ENCODE measurements at places on chromosomes 6 and 20. TPM values are rescaled to one million over a fixed set of nuclear protein-coding genes. Genes with fewer than 3 reads are reported as not detected.

DNA sequence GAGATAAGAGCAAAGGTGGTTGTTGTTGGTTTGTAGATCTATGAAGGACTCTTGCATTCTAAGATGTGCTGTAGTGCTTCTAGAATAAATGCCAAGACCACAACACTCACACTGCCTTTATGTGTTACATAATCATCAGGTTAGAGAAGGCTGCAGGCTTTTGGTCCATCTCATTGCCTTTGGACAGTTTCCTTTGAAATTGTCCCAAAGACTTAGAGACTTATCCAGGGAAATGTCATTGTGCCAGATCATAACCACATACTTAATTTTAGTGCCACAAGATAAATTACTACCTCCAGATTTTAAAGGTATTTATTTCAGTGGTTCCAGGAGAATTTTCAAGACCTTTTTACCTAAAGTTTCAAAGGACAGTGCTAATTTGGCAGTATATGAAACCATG is 666.6 kb upstream of the CITED2 start:
- DNase-seq: no peak

GRCh38 chr6:112007805-112008204 is 46.1 kb upstream of the CCN6 start:
- no peak for DNase-seq

DNA sequence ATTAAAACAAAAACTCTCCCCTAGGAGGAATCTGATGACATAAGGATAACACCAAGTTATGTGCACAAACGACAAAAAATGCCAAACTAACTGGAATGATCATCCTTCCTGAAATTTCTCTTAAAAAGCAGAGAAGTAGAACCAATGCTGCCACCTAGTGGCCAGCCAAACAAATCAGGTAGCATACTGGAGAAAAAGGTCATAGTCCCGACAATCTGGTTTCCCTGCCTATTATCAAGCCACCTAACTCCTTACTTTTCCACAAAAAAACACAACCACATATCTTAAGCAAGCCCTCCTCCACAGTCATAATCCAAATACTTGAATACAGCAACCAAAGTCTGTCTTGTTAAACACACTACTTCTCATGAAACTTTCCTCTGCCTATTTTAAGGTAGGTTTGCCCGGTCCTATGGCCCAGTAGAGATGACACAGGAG is 5.3 kb downstream of the OARD1 start:
- peak; percentile 86 for DNase-seq

GRCh38 chr6:116764961-116765841 is at the start of gene FAM162B:
Gene FAM162B, minus strand, starts transcription at chr6:116765719. Its CDS starts 143 bp downstream, at chr6:116765576.
- no peak for DNase-seq

- no peak for DNase-seq
Observed at GRCh38 chr6:8831366-8832152, 396.2 kb upstream of the SLC35B3 start.

GRCh38 chr20:6311841-6312655 is 189.2 kb upstream of the FERMT1 start:
- no peak for DNase-seq

DNA sequence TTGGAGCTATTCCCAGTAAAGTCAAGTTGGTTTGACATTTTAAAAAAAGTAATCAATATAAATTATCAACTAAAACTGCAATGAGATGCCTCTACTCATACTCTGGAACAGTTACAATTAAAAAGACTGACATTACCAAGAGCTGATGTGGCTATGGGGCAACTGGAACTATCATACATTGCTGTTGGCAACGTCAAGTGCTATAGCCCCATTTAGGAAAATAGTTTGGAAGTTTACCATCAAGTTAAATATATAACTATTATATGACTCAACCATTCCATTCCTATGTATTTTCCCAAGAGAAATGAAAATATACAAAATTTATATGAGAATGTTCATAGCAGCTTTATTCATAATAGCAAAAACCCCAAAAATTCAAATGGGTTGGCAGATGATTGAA is 111.4 kb upstream of the HDGFL1 start:
- no peak for DNase-seq

MYBL2 gene
- 191 TPM for total RNA-seq

HLA-DRB1 gene
- total RNA-seq: not detected

GINM1 gene
- 32.6 TPM for total RNA-seq

DNA sequence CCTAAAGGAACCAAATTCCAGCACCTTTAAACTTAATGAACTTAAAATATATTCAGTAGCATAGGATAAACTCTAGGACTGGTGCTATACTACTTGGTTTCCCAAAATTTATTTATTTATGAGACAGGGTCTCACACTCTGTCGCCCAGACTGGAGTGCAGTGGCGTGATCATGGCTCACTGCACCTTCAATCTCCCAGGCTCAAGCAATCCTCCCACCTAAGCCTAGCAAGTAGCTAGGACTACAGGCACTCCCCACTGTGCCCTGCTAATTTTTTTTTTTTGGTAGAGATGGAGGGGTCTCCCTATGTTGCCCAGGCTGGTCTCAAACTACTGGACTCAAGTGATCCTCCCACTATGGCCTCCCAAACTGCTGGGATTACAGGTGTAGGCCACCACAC is 21.4 kb downstream of the EIF2S2 start:
- no peak for DNase-seq

- DNase-seq: no peak
Observed at GRCh38 chr6:162710419-162710818, 17.1 kb downstream of the PRKN start.

DNA sequence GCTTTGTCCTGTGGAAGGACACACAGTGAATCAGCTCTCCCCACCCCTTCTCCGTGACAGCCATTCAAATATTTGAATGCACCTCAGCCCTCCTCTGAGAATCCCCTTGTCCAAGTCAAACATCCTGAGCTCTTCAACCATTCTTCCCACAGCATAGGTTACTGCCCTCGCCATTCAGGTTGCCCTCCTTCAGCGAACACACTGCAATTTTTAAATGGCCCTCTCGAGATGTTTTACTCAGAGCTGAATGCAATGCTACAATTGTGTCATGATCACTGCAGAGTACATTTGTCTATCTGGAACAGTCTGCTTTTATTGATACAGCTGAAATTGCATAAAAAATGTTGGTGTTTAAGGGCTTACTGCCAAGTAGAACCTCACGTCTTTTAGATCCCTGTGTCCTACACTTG is 48.9 kb downstream of the SLC2A12 start:
- no peak for DNase-seq

TPD52L2 gene
- total RNA-seq: 105 TPM

- no peak for DNase-seq
Observed at GRCh38 chr20:2767768-2768631, 32.4 kb downstream of the CPXM1 start.

DNA sequence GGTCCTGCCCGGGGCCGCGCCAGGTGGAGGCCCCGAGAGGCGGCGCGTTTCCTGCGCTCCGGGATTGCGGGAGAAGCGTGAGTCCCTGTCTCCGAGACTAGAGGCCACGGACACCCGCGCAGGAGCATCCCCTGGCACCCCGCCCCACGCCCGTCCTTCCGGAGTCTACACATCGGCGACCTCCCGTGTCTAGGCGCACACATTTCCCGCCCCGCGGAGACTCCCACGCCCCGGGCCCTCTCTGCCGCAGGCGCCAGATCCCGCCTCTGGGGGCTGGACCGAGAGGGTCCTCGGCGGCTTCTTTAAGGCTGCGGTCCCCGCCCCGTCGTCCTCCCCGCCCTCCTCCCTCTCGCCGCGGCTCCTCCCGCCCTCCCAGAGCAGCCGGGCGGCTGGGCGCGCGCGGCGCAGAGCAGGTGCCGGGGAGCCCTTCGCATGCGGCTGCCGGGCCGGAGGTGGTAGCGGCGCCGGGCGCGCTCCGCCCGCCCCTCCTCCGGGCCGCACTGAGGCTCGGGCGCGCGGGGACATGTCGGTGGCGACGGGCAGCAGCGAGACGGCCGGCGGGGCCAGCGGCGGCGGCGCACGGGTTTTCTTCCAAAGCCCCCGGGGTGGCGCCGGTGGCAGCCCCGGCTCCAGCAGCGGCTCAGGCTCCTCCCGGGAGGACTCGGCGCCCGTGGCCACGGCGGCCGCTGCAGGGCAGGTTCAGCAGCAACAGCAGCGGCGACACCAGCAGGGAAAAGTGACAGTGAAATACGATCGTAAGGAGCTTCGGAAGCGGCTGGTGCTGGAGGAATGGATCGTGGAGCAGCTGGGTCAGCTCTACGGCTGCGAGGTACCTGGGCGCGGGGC is at the start of gene PPP1R14C:
TSS of gene PPP1R14C (plus strand) at position 375 of the 846 bp plus-strand sequence. CDS start at position 524, 149 bp downstream.
- peak; percentile 27 for DNase-seq

LY86 gene
- not detected for total RNA-seq

GRCh38 chr20:1490643-1491195 is 501 bp downstream of the SIRPB2 start:
- no peak for DNase-seq

GRCh38 chr6:24919056-24919892 is 16.5 kb downstream of the RIPOR2 start:
- DNase-seq: peak; percentile 87

RRBP1 gene
- 42.8 TPM for total RNA-seq

DNA sequence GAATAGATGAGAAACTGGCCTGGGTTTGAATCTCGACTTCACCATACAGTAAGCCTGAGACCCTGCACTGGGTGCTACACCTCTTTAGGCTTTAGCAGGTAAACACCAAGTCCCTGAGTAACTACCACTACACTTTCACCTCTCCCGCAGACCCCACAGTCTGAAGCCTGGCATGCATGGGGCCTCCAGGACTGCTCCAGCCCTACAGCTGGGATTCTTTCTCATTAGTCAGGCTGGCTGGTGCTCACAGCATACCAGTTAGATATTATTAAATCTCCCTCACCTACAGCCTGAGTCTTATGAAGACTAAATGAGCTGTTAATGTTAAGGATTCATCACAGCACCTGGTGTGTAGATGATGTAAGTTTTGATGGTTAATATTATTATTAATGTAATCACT is 388.7 kb downstream of the ARHGAP18 start:
- no peak for DNase-seq

DNA sequence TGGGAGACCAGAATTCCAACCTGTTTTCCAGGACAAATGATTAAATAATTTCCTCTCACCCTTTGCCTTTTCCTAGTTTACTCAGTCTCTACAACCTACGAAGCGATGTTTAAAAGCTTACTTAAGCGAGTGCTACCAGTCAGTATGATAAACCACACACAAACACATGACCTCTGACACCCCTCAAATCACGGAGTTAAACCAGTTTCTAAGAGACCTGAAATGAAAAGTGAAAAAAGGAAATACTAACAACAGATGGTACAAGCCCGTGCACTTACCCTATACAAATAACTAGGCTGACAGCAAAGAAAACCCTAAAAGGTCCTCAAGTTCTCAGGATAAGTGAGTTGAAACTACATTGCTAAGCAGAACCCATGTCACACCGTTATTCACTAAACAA is 7.7 kb downstream of the TNFRSF21 start:
- no peak for DNase-seq

GRCh38 chr6:46684771-46685170 is 2.9 kb upstream of the TDRD6 start:
- DNase-seq: no peak

TAGAP gene
- 5.2 TPM for total RNA-seq

GRCh38 chr20:8720089-8720488 is 348.8 kb upstream of the PLCB4 start:
- DNase-seq: no peak

GRCh38 chr6:157978021-157978783 is 3.5 kb upstream of the SYNJ2 start:
- DNase-seq: no peak

THBD gene
- 0.03 TPM for total RNA-seq

TINAG gene
- not detected for total RNA-seq

PSMG4 gene
- 10.1 TPM for total RNA-seq

GRCh38 chr6:53641348-53641747 is 24.2 kb downstream of the KLHL31 start:
- no peak for DNase-seq

BMP7 gene
- total RNA-seq: 15.6 TPM

DNA sequence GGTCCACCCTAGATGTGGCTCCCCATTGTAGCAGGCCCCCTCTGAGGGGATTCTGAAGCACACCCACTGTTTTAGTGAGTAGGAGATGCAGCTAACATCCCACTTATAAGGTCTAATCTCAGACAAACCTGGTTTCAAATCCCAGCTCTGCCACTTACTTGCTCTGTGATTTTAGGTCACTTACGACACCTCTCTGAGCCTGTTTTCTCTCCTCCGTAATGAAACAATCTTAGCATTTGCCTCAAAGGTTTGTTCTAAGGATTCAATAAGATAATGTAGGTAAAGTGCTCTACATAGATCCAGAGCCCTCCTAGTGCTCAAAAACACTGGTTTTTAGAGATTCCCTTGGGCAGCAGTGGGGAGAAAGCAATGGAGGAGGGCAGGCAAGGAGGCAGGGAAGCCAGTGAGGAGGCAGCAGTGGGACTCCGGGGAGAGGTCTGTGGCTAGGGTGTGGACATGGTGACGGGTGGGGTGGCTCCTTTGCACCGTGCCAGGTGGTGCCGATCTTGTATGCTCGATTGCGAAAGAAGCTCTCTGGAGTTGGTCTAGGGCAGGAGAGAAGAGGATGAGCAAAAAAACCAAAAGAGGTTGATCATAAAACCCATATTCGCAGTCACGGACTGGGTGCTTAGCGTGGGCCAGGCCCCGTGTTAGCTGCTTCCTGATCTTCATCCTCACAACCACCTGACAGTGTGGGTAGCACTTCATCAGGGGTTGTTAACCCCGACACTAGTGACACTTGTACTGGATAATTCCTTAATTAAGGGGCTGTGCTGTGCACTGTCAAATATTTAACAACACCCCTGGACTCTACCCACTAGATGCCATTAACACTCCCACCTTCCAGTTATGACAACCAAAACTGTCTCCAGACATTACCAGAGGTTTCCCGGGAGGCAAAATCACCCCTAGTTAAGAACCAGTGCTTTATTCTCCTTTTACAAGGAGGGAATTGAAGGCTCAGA is 16.8 kb upstream of the PTGIS start:
- no peak for DNase-seq

DNA sequence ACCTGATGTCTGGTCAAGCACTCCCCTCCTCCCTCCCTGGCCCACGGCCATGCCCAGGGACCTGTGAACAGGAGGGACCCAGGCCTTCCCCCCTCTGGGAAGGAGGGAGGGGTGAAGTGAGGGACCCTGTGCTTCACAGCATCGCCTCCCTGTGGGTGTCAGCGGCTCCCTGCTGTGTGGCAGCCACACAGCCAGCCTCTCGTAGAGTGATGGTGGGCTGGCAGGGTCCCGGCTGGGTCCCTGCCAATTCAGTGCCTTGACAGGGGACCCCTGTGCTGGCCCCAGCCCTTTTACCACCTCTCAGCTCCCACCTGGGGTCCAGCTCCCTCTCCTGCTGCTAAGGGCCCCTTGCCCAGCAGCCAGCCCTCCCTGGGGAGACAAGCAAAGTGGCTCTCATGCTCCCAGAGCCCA is 31.3 kb upstream of the GRM4 start:
- DNase-seq: no peak

GPR6 gene
- not detected for total RNA-seq

- no peak for DNase-seq
Observed at GRCh38 chr6:132515386-132515785, 2.5 kb upstream of the STX7 start.

TMC2 gene
- 0.15 TPM for total RNA-seq

DNA sequence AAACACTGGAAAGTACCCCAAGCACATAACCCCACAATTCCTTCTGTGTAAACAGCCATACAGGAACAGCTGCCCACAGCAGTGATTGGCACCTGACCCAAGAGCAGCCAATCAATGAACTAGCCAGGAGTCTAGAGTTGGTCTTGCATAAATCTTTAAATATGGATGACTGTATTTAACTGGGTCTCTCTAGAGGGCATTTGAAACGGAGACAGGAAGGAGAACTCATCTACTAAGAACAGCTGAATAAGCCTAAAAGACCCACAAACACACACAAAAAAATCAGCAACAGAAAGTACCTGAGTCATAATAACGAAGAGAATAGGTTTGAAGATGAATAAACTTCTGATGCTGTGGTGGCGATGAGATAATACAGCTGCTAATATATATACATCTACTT is 49.0 kb upstream of the ASF1A start:
- DNase-seq: peak; percentile 68

All from SJCRH30 (cell line).